GM12878 (cell line): ENCODE measurements at places on chromosomes 1 and 21. TPM values are rescaled to one million over a fixed set of nuclear protein-coding genes. Genes with fewer than 3 reads are reported as not detected.
A peak's percentile ranks its signal among the peaks of the same experiment; 100 is the strongest.

GRCh38 chr1:20095564-20096434 is 23.5 kb downstream of the PLA2G2D start:
- H3K27ac ChIP-seq, result no peak overlapping the region
- H3K27me3 ChIP-seq, result no peaks in the 10 kb centered on the region; the same call in none of the 2 replicates
- H3K36me3 ChIP-seq, result no peaks in the 10 kb centered on the region
- DNase-seq, result no peak
- H3K4me1 ChIP-seq, result no peaks in the 10 kb centered on the region

Gene S100A3
- total RNA-seq, result 0.29 TPM in 1 of 2 replicates, not detected in the other

- H3K27ac ChIP-seq, result no peak overlapping the region
- no peak for DNase-seq
- H3K27me3 ChIP-seq, result peaks cover 8% of the 10 kb centered on the region
- H3K4me3 ChIP-seq, result no peak overlapping the region
- H3K4me1 ChIP-seq, result no peaks in the 10 kb centered on the region
Observed at GRCh38 chr1:26408604-26409003, 2.0 kb upstream of the LIN28A start.

Gene KCNJ15
- 0.46 and 0.56 TPM in 2 replicates for total RNA-seq

Gene C1orf115
- 4.6 and 5.0 TPM in 2 replicates for total RNA-seq

Gene ZNF695
- total RNA-seq, result 0.93 and 1.7 TPM in 2 replicates

DNA sequence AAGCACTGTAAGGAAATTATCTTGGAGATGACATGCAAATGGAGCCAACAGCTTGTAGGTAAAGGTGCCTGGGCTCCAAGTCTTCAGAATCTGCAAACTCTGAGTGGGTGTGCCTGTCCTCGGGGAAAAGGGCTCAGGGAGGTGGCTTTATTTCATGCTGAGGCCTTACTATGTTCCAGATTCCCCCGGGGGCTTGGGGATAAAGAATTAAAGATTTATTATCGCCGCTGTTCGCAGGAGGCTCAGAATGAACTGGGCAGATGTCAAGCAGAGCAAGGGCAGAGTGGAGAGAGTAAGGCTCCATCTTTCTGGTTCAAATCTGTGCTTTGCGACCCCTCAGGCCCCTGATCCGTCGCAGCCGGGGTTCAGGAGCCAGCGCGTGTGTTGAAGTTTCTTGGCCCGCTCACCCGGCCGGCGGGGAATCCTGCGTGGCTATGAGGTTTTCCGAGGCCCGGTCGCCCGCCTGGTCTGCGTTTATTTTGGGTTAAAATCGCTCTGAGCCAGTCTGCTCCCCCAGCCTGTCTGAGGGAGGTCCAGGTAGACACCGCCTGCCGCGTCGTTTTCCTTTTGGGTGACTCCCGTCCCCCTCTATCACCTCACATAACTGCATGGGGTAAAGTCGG is 19.5 kb downstream of the RHOU start:
- no peak for DNase-seq
- no peak overlapping the region for H3K4me3 ChIP-seq
- H3K4me1 ChIP-seq, result no peaks in the 10 kb centered on the region
- H3K27me3 ChIP-seq, result no peaks in the 10 kb centered on the region
- H3K36me3 ChIP-seq, result no peaks in the 10 kb centered on the region

GRCh38 chr1:9018333-9018732 is 7.9 kb downstream of the SLC2A7 start:
- H3K4me3 ChIP-seq, result no peak overlapping the region
- DNase-seq, result no peak
- H3K36me3 ChIP-seq, result no peaks in the 10 kb centered on the region
- H3K27ac ChIP-seq, result no peak overlapping the region

Gene LCK
- total RNA-seq, result 126 and 143 TPM in 2 replicates

DNA sequence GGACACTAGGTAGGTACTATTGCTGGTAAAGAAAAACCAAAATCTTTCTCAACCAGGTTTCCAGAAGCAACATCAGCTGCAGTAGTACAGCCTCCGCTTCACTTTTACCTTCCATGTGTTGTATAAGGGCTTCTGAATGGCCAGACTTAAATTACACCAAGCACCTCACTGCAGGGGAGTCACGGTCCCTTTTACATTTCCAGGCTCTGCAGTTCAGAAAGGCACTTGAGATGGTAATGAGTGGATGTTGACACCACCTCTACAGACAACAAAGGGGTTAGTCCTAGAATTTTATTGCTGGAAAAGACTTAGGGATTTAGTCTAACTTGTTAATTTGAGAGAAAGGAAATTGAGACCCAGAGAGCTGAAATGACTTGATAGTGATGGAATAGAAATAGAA is 12.0 kb upstream of the DUSP12 start:
- no peak overlapping the region; the same call in 1 of the 2 replicates for H3K27ac ChIP-seq
- H3K36me3 ChIP-seq, result no peaks in the 10 kb centered on the region
- H3K4me1 ChIP-seq, result peaks cover 56% of the 10 kb centered on the region
- no peaks in the 10 kb centered on the region for H3K27me3 ChIP-seq
- H3K4me3 ChIP-seq, result no peak overlapping the region
- DNase-seq, result no peak

Gene IFI6
- total RNA-seq, result 70.3 and 81.4 TPM in 2 replicates

Gene SDHB
- 122 and 124 TPM in 2 replicates for total RNA-seq

Gene AGT
- total RNA-seq, result 0.69 and 0.85 TPM in 2 replicates

GRCh38 chr1:31426249-31426922 is 13.4 kb downstream of the SERINC2 start:
- DNase-seq, result no peak
- H3K27me3 ChIP-seq, result no peaks in the 10 kb centered on the region
- no peaks in the 10 kb centered on the region; the same call in 1 of the 2 replicates for H3K36me3 ChIP-seq
- no peak overlapping the region for H3K27ac ChIP-seq

- no peak for DNase-seq
- H3K4me3 ChIP-seq, result no peak overlapping the region
- H3K27me3 ChIP-seq, result no peaks in the 10 kb centered on the region
- H3K27ac ChIP-seq, result no peak overlapping the region
Observed at GRCh38 chr1:68904477-68904876, 407.6 kb upstream of the DEPDC1 start.

DNA sequence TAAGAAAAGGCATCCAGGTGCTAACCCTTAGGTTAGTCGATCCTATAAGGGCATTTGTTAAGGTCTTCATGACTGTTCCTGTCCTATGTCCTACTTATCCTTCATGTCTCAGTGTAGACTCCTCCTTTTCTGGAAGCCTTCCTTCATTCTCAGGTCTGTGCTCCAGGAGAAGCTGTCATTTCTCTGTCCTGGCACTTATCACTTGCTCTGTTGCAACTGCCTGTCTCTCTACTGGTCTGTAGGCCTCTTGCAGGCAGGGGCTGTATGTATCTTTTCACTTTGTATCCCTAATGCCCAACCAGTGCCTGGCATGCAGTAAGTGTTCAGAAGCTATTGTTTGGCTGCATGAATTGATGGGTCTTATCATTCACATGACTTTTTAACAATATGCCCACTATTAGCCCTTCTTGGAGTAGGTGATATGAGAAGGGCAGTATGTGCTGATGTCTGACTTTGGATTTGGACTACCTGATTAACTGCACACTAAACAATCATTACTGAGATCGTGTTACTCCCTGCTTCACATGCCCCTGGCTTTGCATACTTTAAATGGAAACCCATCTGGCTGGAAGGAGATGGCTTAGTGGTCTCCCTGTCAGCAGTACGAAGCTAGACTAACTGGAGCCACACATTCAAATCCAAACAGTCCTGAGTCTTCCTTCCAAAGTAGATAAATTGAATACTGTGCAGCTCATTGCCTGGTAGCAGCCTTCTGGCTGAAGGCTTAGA is 88.8 kb downstream of the RGL1 start:
- 0 out of 2 replicates have a peak overlapping the region, but pooled peaks have one; percentile 28 for H3K27ac ChIP-seq
- peaks cover 82% of the 10 kb centered on the region for H3K4me1 ChIP-seq
- no peak overlapping the region for H3K4me3 ChIP-seq
- no peaks in the 10 kb centered on the region for H3K27me3 ChIP-seq
- DNase-seq, result no peak

Gene DIP2A
- total RNA-seq, result 16.8 and 21.1 TPM in 2 replicates

DNA sequence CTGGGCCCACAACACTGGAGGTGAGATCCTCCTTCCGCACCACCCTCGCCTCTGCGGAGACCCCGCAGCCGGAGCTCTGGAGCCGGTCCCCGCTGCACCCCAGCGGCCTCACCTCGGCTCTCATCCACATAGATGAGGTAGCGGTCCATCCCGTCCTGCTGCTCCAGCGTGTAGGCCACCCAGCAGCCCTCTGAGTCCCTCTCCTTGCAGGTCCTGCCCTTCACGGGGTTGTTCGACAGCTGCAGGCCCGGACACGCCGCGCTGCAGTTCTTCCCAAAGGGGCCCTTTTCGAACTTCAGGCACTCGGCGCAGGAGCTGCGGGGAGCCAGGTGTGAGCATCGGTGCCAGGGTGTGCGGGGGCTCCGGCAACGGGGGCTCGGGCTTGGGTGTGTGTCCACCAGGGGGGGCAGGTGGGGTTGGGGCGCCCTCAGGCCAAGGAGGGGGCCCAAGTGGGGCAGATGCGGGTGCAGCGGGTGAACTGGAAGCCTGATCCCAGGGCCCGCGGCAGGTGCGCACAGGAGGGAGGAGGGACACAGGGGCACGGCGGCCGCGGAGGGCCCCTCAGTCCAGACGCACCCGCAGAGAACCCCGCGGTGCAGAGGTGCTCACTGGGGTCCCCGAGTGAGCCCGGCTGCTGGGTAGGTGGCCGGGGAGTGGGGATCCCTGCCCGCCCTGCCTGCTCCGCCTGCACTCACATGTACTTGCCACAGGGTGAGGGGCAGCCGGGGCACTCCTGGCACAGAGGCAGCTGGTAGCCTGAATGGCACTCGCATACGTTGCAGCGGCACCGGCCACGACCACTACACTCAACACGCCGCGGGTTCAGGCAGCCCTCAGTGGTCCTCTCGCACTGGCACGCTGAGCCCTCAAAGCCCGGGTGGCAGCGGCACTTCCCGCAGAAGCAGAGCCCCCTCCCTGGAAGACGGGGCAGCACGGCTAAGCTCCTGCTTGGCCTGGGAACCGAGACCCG is 15.4 kb upstream of the PTTG1IP start:
- DNase-seq, result no peak
- no peaks in the 10 kb centered on the region; the same call in 1 of the 2 replicates for H3K36me3 ChIP-seq
- no peak overlapping the region for H3K4me3 ChIP-seq

- H3K4me3 ChIP-seq, result no peak overlapping the region
- no peaks in the 10 kb centered on the region; the same call in none of the 2 replicates for H3K27me3 ChIP-seq
- H3K36me3 ChIP-seq, result no peaks in the 10 kb centered on the region
- no peak overlapping the region for H3K27ac ChIP-seq
- DNase-seq, result no peak
Observed at GRCh38 chr1:87556326-87556725, 227.6 kb downstream of the LMO4 start.

Gene PAPPA2
- not detected in 2 replicates for total RNA-seq

Gene MANEAL
- total RNA-seq, result 8.6 and 9.2 TPM in 2 replicates

DNA sequence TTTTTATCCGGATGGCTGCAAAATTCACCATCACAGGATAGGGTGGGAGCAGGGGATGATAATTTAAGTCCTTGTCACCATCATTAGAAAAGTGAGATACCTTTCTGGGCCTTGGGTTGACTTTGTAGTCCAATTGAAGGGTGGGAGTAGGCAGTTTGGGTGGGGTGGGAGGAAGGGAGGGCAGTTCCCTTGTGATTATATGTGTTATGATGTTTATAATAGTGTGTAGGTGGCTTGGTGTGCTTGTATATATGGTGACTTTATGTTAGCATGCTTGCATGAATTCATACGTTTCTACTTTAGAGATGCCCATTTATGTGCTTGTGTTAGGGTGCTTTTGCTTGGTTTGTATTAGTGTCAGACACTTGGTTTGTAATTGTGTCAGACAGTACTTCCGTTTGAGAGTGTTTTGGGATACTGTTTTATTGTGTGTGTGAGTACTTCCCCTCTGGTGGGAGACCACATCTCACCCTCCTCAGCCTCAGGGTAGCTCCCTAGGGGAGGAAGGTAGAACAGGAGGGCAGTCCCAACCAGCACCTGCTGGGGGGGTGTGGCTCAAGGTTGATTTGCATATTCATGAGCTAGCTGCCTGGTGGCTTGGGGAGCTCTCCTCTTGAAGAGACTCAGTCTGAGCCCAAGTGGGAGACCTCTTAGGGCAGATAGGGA is 6.3 kb upstream of the POU3F1 start:
- peaks cover 29% of the 10 kb centered on the region for H3K4me1 ChIP-seq
- no peak overlapping the region for H3K4me3 ChIP-seq
- H3K36me3 ChIP-seq, result no peaks in the 10 kb centered on the region
- no peaks in the 10 kb centered on the region for H3K27me3 ChIP-seq

Gene ADAM30
- not detected in 2 replicates for total RNA-seq

GRCh38 chr1:234863551-234863971 is 253.6 kb upstream of the IRF2BP2 start:
- no peak for DNase-seq
- H3K36me3 ChIP-seq, result no peaks in the 10 kb centered on the region
- no peak overlapping the region for H3K27ac ChIP-seq

DNA sequence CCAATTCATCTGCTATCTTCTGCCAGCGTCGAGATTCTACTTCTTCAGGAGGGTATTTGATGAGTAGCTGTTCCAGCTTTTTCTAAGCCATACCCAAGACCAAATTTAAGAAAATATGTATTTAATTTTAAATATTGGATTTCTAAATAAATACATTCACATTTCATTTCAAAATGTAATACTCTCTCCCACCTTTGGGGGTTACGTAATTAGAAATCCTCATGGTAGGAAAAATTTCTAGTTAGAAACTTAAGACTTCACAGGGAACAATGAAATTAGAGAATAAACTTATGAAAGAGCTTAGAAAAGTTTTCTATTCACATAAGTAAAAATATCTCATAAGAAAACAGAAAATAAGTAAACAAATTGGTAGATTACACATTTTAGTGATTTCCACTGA is 102.9 kb downstream of the ZZZ3 start:
- H3K27me3 ChIP-seq, result no peaks in the 10 kb centered on the region
- H3K36me3 ChIP-seq, result peaks cover 13% of the 10 kb centered on the region
- H3K4me3 ChIP-seq, result no peak overlapping the region

Gene ANGPTL3
- 0.15 TPM in 1 of 2 replicates, not detected in the other for total RNA-seq

Gene CXADR
- 0.11 and 0.13 TPM in 2 replicates for total RNA-seq

Gene DOP1B
- total RNA-seq, result 11.0 and 12.2 TPM in 2 replicates

DNA sequence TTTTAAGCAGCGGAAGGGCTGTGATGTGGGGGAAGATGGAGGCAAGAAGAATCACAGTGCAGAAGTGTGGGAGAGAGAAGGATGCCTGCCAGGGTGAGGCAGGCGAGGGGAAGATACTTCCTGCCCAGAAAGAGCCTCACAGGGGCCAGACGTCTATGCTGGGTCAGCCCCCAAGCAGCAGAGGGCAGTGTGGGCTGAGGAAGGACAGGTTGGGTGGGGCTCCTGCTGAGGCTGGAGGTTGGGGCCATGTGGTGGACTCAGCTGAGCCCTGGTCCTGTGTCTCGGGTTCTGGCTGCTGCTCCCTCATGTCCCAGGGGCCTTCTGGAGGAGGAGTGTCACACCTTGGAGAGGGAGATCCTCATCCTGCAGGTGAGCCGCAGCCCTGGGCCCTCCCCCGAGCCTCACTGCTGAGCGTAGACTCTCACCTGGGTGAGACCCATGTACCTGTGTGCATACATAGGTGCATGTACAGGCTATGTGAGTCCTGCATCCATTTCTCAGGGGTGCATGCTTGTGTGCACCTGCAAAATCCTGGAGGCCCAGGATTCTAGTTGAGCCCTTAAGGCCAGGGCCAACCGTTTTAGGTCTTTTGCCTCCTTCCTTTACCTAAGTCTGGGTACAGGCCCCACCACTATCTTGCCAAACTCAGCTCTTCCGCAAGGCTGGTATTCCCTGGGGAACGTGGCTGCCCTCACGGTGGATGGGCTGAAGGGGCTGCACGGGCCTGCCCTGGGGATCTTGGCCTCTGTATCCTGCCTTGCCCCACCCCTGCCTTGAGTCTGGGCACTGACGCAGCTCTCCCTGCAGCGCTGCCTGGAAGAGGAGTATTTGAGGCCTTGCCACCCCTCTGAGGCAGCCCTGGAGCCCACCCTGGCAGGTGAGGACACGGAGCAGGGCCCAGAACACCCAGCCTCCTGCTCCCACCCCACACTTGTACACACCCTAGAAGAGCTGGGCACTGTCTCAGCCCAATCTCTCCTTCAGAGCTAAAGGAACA is 3.7 kb downstream of the CCDC24 start:
- no peak for DNase-seq
- peaks cover 17% of the 10 kb centered on the region for H3K4me1 ChIP-seq
- no peaks in the 10 kb centered on the region for H3K36me3 ChIP-seq
- H3K4me3 ChIP-seq, result no peak overlapping the region
- no peak overlapping the region for H3K27ac ChIP-seq
- no peaks in the 10 kb centered on the region for H3K27me3 ChIP-seq

Gene C1QTNF12
- total RNA-seq, result 0.96 and 1.0 TPM in 2 replicates
